ENCODE measurements at places on chromosomes 3 and 15.

- no peak for DNase-seq
Observed at GRCh38 chr15:44726568-44727484, 9.5 kb upstream of the TRIM69 start.

GRCh38 chr15:51576911-51577500 is 45.6 kb downstream of the DMXL2 start:
- DNase-seq: no peak

DNA sequence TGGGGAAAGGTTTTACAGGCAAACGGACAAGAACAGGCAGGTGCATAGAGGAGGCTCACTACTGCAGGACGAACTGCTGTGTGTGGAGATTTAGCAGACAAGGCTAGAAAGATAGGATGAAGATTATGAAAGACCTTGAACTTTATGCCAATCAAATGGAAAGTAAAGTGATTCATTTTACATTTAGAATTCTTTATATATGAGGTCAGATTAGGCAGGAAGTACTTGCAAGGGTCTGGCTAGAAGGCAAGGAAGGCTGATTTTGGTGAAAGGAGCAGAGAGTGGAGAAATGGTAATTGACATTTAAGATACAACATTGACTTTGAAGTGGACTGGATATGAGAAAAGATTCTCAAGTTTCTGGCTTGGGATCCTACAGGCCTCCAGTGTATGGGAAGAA is 33.6 kb downstream of the PLSCR4 start:
- no peak for DNase-seq

DNA sequence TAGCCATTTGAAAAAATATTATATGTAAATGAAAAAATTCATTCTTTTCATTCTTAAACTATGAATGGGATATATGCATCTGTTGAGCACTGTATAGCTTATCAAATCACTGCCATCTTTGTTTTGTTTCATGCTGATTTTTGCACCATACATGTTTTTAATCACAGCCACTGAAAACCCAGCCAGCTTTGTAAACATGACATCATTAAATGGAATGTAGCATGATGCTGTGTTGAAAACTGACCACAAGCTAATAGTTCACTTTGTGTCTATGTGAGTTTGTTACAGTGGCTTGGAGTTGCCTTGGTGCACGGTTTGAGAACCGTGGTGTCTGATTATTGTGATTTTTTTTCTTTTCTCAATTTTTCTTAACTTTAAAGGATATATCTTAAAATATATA is 75.7 kb downstream of the GMPS start:
- no peak for DNase-seq

GRCh38 chr15:82848241-82848993 is 39.0 kb downstream of the WHAMM start:
- DNase-seq: no peak

GRCh38 chr3:158295771-158296170 is 185.9 kb downstream of the RSRC1 start:
- no peak for DNase-seq

DNA sequence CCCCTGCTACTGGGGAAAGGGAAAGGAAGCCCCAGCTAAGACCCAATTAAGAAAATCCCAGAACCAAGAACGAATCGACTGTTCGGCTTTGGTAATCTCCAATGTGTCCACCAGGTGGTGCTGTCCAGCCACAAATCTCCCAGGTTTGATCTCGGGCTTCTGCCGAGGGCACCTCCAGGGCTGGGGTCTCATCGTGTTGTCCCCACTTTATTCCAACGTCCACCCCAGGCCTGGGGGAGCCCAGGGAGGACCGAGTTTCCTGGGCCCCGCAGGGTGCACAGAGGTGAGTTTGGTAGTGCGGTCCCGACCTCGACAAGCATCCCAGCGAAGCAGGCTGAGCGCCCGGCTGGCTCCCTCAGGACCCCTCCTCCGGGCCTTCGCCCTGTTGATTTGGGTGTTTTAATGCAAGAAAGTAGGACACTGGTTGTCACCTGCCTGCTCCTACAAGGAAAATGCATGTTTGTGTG is 185.1 kb downstream of the GOLGA6L6 start:
- DNase-seq: peak; percentile 63

DNA sequence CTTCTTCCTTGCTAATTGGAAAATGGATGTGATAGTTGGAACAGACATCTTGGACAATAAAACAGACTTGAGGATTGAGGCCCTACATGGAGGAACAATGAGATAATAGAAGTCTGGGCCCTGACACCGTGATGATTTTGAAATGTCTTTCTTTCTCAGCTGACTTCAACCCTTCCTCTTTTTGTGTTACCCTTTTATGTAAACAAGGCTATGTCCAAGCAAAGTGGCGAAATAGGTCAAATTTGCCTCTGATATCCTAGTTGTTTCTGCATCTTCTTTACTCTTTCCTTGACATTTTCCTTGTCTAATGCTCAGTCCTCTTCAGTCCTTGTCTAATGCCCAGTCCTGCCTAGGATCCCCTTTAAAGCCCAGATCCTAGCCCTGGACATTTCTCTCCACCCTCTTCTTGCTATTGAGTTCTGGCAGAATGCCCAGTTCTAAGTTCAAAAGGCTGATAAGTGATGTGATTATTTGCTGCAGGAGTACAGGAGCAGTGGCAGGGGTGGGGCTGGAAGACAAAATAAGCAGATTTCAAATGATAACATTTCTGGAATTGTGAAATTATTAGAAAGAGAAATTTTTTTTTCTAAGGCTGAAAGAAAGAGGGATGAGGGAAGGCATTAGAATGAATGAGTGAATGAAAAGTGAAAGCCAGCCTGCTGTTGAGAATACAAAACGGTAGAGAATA is 6.5 kb upstream of the VPS8 start:
- no peak for DNase-seq

GRCh38 chr3:177196008-177196455 is 1.2 kb downstream of the TBL1XR1 start:
- peak; percentile 67 for DNase-seq

DNA sequence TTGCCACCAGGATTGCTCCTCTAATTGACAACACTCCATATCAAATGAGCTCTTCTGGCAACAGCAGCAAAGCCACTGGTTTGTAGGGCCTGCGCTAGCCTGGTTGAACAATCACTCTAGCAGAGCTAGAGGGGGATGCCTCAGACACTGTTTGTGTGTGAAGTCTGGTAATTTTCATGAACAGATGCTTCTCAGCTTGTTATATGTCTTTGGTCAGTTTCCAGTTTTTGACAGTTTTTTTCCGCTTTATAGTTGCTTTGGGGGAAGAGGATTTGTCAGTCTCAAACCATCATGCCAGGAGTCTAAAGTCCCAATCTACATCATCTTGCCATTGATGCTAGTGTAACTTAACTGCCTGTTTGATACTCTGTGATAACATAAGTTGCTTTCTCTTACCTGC is 136.0 kb downstream of the HCN4 start:
- DNase-seq: no peak

DNA sequence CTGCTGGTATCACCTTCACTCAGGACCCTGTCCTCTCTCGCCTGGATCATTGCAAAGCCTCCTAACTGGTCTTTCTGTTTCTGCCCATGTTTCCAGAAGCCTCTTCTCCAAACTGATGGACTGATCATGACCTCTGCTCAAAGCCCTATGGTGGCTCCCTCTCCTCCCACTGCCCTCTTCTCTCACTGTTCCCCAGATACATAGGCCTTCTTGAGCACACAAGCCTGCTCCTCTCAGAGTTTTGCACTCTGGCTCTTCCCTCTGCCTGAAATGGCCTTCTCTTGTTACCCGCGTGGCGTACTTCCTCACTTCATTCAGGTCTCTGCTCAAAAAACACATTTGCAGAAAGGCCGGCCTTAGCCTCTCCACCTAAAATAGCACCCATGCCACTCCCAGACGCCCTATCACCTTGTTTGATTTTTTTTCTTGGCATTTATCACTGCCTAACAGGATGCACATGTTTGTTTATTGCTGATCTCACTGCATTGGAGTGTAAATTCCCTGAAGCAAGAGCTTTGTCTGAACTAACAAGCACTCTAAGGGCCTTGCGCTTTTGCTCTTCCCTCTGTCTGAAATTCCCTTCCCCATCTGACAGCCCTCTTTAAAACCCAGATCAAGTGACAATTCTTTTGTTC is 1.4 kb upstream of the ETFA start:
- DNase-seq: no peak

- DNase-seq: no peak
Observed at GRCh38 chr3:52213005-52213404, 12.4 kb downstream of the TLR9 start.

DNA sequence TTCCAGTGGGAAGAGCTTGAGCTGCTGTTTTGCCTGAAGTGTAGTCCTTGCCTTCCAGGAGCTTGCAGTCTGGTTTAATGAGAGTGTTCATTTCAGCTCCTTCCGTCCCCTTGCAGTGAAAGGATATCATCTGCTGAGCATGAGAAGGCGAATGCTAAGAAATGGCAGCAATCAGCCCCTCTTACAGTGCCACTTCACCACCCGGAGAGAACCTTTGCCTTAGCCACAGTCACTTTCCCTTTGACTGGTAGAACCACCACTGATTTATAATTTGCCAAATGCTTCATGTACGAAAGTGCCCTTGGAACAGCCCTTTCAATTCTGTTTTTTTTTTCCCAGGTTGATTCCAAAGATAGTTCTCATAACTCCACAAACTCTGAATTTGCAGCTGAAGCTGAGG is 11.5 kb downstream of the TATDN2 start:
- no peak for DNase-seq

- DNase-seq: no peak
Observed at GRCh38 chr3:114770874-114771273, 376.2 kb downstream of the ZBTB20 start.

GRCh38 chr3:194705761-194706160 is 20.1 kb downstream of the FAM43A start:
- no peak for DNase-seq

DNA sequence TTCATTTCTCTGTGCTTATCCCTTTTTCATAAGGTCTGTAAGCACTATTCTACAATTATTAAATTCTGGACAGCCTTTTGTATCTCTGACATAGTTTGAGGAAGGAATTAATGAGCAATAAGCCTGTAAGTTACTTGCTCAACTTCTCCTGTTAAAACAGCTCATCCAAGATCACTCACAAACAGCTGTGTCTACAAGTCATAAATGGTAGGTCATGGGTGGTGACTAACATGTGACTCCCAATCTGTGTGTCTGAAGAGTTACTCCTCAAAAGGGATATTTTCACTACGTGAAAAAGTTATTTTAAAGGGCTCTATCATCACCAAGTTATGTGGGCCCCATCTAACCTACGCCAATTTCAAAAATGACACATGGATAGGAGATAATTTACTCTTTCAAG is 145.2 kb upstream of the CBLB start:
- DNase-seq: no peak

DNA sequence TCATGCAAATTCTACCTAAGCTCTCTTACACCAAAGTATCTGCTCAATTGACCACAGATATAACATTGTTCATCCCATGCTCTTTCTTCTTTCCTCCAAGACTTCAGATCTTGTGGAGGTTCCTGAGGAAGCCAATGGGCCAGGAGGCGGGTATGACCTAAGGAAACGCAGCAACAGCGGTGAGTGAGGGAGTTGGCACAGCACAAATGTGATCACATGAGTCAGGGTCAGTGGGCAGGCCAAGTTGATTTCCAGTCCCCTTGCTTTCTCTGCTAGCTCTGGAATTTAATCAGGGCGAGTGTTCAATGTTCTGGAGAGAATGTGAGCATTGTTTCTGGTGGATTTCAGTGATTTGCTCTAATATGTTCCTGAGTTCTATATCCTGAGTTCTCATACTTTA is 112.7 kb downstream of the STAC start:
- DNase-seq: no peak
